CD4-positive, alpha-beta memory T cell (primary cell): ENCODE measurements at places on chromosomes 13 and 19. TPM values are rescaled to one million over a fixed set of nuclear protein-coding genes. Genes with fewer than 3 reads are reported as not detected.

- DNase-seq = no peak
Observed at GRCh38 chr13:101454767-101455166, 2.3 kb downstream of the ITGBL1 start.

PEG3 gene
- total RNA-seq = not detected

- no peak for DNase-seq
Observed at GRCh38 chr13:97058926-97059325, 64.7 kb upstream of the OXGR1 start.

DNA sequence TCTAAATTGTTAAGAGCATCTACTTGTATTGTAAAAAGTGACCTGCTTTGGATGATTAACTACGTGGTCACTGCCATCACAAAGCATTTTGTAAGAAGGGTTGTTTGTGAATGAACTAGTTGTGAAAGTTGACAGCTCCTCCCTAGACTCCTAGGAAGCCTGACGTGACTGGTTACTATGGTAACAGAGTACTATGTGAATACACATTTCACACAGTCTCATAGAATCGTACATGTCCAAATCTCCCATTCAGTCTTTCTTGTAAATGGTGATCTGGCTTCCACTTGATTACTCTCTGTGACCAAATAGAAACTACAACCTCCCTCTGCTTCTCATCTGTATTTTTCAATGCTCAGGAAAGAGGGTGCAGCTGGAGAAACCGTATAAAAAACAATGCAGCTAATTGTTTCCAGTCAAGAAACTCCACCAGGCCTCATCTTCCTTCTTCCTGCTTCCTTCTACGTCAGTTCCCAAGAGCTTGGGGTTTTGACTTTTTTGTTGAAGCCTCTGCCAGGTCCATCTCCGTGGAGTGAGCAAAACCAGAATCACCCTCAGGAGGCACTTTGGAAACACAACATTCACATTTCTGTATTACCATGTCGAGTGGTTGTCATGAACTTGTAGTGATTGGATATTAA is 83.4 kb downstream of the GPC6 start:
- no peak for DNase-seq

DNAJB1 gene
- 122 TPM for total RNA-seq

GRCh38 chr13:39020853-39021462 is 16.9 kb downstream of the PROSER1 start:
- no peak for DNase-seq

DNA sequence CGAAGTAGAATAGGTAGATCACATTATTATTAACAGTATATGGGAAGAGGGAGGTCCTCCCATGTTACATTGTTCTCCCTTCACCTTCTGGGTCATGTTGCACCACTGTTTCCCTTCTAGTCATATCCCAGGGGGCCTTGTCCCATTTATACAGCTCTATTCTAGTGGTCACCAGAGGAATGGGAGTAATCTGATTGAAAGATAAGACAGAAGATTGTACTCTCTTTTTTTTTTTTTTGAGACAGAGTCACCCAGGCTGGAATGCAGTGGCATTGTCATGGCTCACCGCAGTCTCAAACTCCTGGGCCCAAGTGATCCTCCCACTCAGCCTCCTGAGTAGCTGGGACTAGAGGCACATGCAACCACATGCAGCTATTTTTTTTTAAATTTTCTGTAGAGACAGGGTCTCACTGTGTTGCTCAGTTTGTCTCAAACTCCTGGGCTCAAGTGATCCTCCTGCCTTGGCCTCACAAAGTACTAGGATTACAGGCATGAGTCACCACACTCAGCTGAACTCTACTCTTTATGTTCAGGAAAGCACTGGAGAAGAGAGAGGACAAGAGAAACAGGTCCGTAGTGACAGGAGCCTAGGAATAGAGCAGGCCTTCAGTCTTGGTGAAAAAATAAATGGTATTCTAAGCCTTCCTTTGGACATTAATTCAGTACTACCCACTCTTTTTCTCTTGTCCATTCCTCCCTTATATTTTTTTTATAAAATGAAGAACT is 4.3 kb upstream of the ZNF529 start:
- no peak for DNase-seq

CILP2 gene
- total RNA-seq = 0.14 TPM

FUT2 gene
- not detected for total RNA-seq

- DNase-seq = no peak
Observed at GRCh38 chr19:40331052-40331451, 17.1 kb downstream of the C19orf47 start.

ZNF136 gene
- total RNA-seq = 26.9 TPM

GRCh38 chr13:46577696-46578589 is 25.0 kb downstream of the LRCH1 start:
- no peak for DNase-seq

DNA sequence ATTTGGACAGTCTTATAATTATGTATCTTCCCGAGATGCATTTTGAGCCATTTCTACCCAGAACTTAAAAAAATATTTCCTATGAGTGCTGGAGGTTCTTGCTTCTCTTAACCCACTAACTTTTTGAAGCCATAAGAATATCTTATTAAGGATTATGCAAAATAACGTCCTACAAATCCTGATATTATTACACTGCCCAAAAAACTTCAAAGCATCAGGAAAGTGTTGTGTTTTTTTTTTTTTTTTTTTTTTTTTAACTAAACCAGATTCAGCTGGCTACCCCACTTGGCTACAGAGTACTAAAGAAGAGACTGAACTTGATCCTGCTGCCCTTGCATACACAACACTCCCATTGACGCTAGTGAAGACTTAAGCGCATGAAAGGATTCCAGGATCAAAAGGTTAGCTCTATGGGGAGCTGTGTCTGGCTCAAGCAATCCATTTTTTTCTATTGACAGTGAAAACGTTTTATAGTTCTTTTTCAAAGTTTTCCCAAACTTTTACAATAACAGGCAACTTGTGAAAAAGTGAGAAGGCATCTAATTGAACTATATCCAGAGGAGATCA is 141.4 kb downstream of the KCNRG start:
- DNase-seq = no peak

CALR3 gene
- not detected for total RNA-seq

- DNase-seq = peak; percentile 44
Observed at GRCh38 chr13:87671031-87671752, at the start of gene SLITRK5. SLITRK5 (plus strand) TSS chr13:87671371; CDS start chr13:87675389, 4,018 bp downstream.

- DNase-seq = no peak
Observed at GRCh38 chr19:19445911-19446361, 40.5 kb downstream of the GATAD2A start.

DNA sequence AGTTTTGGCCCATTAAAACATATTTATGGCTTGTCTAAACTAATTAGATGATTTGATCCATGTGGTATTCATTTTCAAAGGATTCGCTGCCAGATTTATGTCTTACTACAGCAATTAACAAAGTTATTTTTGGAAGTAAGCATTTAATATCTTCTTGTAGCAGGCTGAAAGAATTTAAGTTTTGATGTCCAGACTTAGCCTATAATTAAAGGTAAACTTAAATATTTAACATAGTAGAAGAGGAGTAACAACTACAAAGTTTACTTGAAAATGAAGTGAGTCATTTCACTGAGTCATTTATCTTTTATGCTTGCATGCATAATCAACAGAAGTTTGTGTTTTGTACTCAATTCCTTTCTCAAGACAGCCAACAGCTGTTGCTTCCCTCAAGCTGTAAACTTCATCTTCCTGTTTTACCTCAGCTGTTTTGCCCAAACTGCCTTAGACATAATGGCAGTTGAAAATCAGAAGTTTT is 58.1 kb downstream of the EDNRB start:
- no peak for DNase-seq

LILRB1 gene
- total RNA-seq = 0.64 TPM

ZNF112 gene
- 0.32 TPM for total RNA-seq

NLRP9 gene
- total RNA-seq = not detected

DNA sequence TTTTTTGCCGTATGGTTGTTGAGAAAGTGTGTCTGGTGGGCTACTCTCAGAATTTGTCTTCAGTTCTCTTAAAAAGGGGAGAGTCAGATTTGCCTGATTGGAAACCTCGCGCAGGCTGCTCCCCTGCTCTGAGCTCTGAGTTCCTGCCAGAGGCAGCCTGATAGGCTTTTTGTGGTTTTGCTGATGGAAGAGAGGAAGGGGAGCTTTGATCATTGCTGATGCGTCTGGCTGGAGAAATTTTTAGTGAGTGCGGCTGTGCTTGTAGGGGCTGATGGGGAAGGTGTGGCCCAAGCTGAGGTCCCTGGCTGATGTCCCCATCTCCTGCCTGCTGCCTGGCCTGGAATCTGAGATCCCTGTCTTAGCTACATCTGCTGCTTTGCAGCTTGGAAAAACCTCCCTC is 2.8 kb downstream of the CHST8 start:
- no peak for DNase-seq

SLC10A2 gene
- total RNA-seq = not detected

NCR1 gene
- total RNA-seq = not detected

- no peak for DNase-seq
Observed at GRCh38 chr19:19652482-19653295, 9.2 kb upstream of the GMIP start.

FPR1 gene
- not detected for total RNA-seq

- DNase-seq = no peak
Observed at GRCh38 chr13:80010286-80010831, 330.6 kb downstream of the SPRY2 start.

DNA sequence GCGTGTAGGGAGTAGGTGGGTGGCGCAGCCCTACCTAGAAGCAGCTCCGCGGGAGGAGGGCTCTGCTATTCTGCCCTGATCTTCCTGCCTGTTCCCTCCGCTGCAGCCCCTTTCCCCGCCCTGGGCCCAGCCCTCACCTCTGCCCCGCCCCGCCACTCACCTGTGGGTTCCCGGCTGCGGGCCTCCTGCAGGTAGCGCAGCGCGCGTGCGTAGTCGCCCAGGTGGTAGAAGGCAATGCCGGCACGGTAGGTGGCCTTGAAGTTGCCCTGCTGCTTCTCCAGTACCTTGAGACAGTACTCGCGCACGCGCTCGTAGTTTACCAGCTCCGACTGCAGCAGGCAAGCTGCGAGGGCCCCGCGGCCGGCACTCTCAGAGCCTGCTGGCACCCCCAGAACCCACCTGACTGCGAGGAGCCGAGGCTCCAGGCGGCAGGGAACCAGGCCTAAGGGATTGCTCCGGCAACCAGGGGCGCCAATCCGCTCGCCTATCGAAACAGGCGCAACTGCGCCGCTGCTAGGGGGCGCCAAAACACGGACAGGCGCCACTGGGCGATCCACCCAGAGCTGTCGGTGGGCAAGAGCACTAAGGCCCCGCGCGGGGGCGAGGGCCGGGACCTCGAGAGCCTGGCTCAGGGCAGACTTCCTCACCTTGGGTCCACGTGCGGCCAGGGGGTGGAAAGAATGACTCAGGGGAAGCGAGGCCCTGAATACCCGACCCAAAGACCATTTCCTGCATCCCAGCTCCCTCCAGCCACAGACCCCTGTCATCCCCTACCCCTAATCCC is 965 bp downstream of the TTC9B start:
- DNase-seq = no peak

GRCh38 chr19:16032509-16033135 is 43.7 kb upstream of the TPM4 start:
- DNase-seq = no peak

GRCh38 chr19:35348911-35349611 is 1.4 kb downstream of the FFAR1 start:
- DNase-seq = no peak

GRCh38 chr13:66996503-66996902 is 233.6 kb downstream of the PCDH9 start:
- DNase-seq = no peak
